ENCODE measurements at places on chromosomes 3 and 15.
A peak's percentile ranks its signal among the peaks of the same experiment; 100 is the strongest.

DNA sequence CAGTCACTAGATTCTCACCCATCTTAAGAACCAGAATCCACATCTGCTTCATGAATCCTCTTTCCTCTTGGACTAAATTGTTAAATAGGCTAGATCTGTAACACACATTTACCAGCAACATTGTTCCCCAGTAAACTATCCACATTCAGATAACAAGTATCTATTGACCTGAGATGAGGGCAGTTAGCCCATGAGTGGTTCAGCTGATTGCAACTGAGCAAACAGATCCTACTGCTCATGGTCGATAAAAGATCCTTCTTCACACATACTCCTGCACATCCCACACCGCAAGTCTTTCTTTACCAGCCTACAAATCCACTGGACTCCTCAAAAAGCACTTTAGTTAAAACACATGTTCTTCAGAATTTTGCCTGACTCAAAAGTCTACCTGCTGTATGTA, 59.2 kb downstream of the UACA start:
- DNase-seq, result no peak

DNA sequence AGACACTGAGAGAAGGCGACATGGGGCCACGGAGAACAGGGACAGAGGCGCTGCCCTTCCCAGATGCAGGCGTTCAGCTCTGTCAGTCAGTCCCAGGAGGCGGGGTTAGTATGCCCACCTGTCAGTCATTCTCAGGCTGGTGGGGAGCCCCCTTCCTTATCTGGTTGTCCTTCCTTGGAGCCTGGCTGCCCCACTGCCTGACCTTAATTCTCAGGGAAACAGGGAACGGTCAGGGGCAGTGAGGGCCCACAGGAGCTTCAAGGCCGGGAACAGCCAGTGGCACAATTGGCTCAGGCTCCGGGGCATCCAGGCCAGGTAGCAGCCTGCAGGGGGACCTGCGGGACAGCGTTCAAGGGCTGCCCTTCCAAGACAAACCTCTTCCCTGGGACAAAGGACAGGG, 133.2 kb downstream of the CHSY1 start:
- no peak for DNase-seq

DNA sequence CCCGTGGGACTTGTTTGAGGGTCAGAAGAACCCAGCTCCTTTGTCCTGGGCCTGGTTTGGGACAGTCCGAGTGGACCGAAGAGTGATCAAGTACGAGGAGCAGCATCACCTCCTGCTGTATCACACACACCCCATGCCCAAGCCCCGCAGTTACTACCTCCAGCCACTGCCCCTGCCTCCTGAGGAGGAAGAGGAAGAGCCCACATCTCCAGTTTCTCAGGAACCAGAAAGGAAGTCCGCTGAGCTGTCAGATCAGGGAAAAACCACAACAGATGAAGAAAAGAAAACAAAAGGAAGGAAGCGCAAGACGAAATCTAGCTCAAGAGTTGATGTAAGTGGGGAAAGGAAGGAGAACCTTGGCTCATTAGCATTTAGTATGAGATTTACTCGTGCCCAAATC, 3.3 kb upstream of the P2RY12 start:
- no peak for DNase-seq

DNA sequence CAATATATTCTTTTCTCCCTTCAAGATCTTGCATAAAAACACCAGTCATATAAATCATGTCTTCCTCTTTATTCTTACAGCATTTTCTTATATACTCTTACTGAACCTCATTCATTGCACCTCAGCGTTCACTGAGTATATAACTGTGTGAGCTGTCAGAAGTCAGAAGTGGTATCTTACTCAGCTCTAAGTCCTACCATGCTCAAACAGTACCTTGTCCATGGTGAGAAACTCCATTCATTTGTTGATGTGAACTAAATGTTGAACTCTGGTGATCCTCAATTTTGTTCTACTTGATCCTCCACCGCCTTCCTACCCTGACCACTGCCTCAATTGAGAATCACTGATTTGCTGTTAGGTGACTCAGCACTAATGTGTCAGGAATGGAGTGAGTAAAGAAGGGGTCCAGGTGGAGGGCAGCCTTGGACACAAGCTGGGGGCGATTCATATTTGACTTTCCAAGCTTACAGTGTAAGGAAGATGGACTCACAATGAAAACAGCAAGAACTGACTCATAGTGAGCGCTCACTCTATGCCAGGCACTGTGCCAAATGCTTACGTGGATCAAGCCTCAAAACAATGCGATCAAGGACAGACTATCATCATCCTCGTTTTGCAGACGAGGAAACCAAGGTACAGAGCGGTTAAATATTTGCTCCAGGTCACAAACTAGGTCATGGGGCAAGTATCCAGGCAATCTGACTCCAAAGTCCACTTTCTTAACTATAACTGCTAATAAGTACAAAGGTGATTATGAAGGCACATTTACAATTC, 13.5 kb upstream of the ZFYVE19 start:
- DNase-seq, result peak; percentile 92

GRCh38 chr15:90870354-90871138, 2.2 kb downstream of the FURIN start:
- DNase-seq, result no peak

DNA sequence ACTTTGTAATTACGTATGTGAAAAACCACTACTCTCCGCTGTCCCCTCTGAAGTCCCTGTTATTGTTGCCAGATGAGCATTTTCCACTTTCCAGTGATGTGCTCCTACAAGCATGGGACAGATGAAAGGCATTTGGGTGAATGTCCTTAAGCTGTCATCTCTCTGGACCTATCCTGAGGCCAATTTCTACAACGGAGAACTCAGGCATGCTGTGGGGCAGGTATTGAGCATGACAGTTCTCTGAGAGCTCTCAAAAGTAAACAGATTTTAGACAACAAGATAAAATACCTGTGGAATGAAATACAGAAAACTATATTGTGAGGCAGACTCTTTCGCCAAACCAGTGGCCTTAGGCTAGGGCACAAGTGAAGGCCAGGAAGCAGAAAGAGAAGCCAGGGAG, 656.5 kb upstream of the NR2F2 start:
- DNase-seq, result no peak

- DNase-seq, result no peak
Measured at GRCh38 chr3:84039099-84039498, 919.7 kb upstream of the CADM2 start.

DNA sequence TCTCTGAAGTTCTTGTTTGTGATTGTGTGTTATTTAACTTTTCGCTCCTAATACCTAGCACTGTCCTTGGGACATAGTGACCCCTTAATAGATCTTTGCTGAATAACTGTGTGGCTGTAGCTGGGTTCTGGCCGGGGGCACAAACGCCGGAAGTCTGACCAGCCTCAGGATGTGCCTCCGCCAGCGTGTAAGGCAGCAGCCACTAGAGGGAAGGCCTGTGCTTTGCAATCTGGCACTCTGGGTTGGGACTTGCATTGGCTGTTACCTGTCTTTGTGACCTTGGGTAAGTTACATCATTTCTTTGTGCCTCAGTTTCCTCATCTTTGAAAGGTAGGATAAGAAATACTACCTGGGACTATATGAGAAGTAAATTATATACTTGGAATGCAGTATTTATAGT, 158.7 kb downstream of the GHSR start:
- DNase-seq, result no peak

DNA sequence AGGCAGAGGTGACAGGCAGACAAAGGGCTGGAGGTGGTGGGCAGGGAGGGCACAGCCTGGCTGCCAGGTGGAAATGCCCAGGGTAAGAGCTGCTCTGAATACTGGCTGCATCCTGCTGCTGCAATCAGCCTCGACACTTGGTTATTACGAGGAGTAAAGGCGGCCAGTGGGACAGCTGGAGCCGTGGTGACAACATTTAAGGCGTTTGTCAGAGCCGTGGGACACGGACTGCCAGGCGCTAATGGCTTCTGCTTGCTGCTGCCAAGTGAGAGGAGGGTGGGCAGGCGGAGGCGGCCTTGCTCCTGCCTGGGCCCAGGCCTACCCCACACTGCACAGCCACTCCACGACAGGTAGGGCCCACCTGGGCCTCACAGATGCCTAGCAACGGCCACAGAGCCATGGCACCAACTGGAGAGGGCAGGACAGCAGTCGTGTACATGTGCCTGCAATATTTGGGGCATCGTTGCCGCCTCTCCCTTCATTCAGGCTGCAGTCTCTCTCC, 49.2 kb upstream of the TMEM115 start:
- no peak for DNase-seq

DNA sequence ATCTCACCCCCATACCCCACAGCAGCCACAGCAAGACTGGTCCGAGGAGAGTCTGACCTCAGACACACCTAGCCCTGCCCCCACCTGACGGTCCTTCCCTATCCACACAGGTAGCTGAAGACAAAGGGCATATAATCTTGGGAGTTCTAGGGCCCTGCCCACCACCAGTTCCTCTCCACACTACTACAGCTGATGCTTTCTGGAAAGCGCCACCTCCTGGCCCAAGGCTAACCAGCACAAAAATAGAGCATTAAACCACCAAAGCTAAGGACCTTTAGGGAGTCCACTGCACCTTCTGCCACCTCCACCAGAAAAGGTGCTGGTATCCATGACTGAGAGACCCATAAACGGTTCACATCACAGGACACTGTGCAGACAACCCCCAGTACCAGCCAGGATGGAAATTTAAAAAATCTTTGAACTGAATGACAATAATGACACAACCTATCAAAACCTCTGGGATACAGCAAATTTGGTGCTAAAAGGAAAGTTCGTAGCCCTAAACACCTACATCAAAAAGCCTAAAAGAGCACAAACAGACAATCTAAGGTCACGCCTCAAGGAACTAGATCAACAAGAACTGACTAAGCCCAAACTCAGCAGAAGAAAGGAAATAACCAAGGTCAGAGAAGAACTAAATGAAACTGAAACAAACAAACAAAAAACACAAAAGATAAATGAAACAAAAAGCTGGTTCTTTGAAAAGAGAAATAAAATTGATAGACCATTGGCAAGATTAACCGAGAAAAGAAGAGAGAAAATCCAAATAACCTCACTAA, 122.1 kb upstream of the TPRG1 start:
- DNase-seq, result no peak

DNA sequence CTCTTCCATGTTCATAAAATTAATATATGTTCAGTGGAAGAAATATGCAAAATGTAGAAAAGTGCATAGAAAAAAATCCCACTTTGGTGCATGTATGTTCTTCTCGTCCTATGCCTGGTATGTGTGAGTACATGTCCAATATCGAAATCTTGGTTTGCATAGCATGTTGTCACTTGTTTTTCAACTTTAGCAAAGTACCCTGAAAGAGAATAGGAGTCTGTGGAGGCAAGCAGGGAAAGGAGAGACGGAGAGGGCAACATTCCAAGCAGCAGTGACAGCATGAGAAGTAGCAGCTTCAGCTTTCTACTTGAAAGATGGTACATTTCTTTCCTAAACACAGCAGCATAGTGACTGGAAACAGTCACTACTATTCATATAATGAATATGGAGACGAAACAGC, 56.8 kb upstream of the CACNA2D3 start:
- DNase-seq, result no peak

DNA sequence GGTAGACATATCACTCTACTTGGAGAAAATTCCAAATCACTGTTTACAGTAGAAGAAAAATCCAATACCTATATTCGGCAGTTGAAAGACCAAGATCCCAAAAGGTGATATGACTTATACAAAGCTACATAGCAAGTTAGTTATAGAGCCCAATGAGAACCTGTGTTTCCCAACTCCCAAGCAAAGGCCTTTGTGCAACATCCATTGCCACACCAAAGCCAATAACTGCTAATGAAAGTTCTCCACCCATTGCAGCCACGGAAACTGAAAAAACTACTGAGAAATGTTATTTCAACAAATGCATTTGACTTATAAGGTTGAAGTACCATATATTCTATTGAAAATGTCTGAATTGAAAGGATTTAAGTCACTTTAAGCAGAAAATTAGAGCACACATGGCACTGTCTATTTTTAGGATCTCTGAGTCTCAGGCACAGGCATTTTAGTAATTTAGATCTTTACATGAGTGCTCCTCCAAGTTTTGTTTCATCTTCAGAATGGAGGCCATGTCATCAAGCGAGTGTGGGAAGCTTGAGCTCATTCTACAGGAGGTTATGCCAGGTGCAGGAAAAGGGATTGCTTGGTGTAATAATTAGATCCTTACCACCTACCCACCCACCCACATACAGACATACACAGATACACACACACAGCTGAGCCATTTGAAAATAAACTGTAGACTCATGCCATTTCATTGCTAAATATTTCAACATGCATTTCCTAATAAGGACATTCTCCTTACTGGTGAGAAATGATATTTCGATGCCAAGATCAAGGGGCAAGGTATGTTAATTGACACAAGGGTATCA, 19.7 kb upstream of the ANO10 start:
- DNase-seq, result no peak

DNA sequence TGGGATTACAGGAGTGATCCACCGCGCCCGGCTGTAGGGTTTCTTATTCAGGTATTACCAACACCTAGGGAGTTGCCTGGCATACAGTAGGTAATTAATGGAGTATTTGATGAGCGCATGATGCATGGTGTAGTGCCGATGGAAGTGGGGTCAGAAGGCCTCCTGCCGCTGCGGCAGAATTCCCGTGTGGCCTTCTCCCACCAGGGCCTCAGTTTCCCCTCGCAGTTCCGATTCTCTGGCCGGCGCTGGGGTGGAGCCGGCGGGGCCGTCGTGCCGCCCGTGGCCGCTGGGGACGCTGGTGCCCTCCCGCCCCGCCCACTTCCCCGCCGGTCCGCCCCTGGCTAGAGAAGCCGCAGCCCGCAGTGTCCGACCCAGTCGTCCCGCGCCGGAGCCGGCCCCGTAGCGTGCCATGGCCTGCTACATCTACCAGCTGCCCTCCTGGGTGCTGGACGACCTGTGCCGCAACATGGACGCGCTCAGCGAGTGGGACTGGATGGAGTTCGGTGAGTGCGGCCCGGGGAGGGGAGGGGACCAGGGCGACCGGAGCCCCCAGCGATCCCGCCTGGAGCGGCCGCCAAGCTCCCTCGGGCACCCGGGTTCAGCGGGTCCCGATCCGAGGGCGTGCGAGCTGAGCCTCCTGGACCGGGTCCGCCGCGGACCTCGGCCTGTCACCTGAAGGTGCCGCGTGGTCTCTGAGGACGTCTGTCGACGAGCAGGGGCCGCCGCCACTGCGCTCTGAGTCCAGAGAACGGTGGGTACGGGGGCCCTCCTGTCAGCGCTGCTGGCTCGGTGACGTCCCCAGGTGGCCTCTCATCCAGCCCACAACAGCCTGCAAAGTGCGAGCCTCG, at the start of gene IRAK2:
Gene IRAK2, plus strand, starts transcription at position 374 of the 848 bp plus-strand sequence. Its CDS starts 36 bp downstream, at position 410.
- DNase-seq, result no peak

DNA sequence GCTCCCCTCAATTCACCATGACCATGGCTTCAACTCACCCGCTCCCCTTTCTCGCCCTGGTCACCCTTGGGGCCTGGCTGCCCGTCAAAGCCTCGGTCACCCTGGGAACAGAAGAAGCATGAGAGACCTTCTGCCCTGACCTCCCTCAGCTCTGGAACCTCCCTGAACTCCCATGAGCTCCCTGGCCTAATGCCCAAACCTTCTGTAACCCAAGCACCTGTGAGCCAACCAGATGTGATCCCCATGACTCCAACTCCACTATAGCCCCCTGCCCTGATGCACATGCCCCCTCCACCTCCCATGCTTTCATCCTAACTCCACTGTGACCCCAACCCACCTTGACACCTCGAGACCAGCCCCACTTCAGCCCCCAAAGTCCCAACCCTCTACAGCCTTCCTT, 3.5 kb upstream of the UCN2 start:
- no peak for DNase-seq
